ENCODE measurements at places on chromosomes 5 and 9. TPM values are rescaled to one million over a fixed set of nuclear protein-coding genes. Genes with fewer than 3 reads are reported as not detected.

The F2RL2 gene
- total RNA-seq, result not detected

DNA sequence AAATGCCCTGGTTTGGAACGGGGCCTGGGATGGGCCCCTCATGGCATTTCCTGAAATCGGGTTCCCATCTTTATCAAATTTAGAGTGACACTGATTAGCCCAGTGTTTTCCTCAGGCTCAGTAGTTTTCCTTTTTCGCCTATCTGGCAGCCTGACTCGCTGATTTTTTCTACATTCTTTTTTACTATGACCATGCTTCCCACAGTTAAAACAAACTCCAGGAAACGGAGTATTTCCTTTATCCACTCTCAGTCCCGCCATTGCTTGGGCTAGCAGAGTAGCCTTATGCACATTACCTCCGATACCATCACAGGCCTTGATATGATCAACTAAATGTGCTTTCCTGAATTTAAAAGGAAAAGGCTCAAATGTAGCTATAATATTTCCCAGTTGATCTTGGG is 5.5 kb downstream of the OR1Q1 start:
- DNase-seq, result no peak

DNA sequence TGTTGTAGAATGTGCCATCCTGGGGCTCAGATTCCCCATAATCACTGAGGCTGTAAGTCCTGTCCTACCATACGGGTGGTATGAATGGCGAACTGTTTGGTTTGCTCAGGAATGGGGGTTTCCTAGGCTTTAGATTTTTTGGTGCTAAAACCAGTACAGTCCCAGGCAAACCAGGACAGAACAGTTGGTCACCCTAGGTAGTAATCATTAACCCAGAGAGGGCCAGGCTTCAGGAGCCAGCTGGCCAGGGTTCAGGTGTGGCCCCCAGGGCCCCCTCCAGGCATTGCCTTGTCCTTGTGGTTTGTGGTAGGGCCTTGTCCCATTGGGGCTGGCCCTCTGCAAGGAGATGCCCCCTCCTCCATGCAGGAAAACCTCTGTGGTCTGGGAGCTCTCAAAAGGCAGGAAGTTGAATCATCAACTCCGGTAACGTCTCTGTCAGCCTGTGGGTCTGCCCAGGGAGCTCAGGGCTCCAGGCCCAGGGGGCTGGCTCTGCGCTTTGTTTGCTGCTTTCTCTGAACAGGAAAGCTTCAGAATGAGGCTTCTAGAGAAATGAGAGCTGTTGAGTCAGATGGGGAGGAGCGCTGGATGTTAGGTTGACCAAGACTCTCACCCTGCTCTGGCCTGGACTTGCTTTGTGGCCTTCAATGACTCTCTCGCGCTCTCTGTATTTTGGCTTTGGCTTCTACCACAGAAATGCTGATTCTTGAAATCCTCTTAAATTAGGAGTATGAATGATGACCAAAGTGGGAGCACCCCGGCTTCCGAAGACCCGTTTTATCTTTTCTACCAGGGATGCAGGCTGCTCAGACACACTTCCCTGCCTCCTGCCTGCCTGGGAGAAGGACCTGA is 22.2 kb upstream of the JADE2 start:
- peak; percentile 70 for DNase-seq

- DNase-seq, result no peak
Observed at GRCh38 chr5:169988947-169989346, 8.7 kb upstream of the INSYN2B start.

GRCh38 chr5:100647461-100648230 is 112.5 kb downstream of the FAM174A start:
- DNase-seq, result peak; percentile 23

- no peak for DNase-seq
Observed at GRCh38 chr9:136242918-136243525, 2.6 kb downstream of the QSOX2 start.

The LPCAT1 gene
- total RNA-seq, result 24.1 TPM

DNA sequence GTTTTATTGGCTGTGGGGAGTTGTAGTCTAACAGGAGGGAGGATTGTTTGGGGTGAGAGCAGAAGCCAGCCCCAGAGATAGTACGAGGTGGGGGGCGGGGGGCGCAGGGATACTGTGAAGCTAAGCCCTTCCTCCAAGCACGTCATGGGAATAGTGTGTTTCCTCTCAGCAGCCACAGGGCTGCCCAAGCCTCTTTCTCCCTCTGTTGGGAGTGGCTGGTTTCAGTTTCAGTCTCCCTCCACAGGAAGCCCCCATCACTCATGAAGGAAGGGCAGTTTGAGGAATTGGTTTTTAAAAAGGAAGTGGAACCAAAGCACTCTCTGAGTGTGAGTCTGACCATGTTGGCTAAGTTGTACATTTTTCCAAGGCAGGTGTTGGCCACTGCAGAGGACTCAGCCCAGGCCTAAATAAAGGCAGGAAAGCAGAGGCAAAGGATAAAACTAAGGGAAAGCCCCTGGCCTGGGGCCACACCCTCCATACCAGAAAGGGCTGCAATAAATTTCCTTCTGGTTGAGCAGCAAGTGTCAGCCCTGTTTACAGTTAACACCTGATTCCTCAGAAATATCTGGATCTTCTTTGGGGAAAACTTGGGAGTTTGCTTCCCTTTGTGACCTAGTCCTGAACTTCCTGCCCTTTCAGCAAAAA is 3.2 kb downstream of the RAB24 start:
- DNase-seq, result no peak

The PRR7 gene
- total RNA-seq, result 2.1 TPM

The PCDHA5 gene
- 0.54 TPM for total RNA-seq

GRCh38 chr9:87890837-87891236 is 8.2 kb downstream of the SPATA31E1 start:
- no peak for DNase-seq

The PDLIM7 gene
- 243 TPM for total RNA-seq

GRCh38 chr5:74380193-74380592 is 260.3 kb downstream of the ENC1 start:
- DNase-seq, result no peak

- DNase-seq, result no peak
Observed at GRCh38 chr9:11159318-11159862, 546.6 kb upstream of the PTPRD start.

- DNase-seq, result no peak
Observed at GRCh38 chr5:175922192-175922885, 45.8 kb downstream of the THOC3 start.

- no peak for DNase-seq
Observed at GRCh38 chr5:73121119-73121463, 716 bp downstream of the TMEM171 start.

The TRIM14 gene
- total RNA-seq, result 8.9 TPM

The KIF20A gene
- total RNA-seq, result 1.1 TPM

The TRIM41 gene
- 19.5 TPM for total RNA-seq

GRCh38 chr9:123322273-123323195 is 33.5 kb upstream of the CRB2 start:
- DNase-seq, result no peak

GRCh38 chr9:1761807-1762206 is 253.3 kb upstream of the SMARCA2 start:
- DNase-seq, result no peak

GRCh38 chr9:87639949-87640348 is 86.0 kb upstream of the CTSL start:
- DNase-seq, result no peak

The GLT6D1 gene
- total RNA-seq, result not detected

The ADRB2 gene
- total RNA-seq, result 1.0 TPM

DNA sequence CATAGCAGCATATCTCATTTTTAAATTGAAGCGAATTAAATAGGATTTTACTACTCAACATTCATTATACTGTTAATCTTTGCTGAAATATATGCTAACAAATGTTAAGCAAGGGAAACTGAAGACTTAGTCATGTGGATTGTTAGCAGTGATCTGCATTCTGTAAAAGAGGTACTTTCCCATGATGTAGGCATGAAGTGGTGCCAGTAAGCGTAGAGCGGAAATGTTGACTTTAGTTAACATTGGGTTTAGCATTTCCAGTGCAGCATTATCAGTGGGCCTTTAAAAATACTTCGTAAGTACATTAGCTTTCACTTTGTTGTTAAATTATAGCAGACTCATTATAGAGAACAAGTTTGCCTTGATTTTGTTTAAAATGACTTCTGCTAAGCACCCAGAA is 130.3 kb downstream of the CDC42SE2 start:
- no peak for DNase-seq

DNA sequence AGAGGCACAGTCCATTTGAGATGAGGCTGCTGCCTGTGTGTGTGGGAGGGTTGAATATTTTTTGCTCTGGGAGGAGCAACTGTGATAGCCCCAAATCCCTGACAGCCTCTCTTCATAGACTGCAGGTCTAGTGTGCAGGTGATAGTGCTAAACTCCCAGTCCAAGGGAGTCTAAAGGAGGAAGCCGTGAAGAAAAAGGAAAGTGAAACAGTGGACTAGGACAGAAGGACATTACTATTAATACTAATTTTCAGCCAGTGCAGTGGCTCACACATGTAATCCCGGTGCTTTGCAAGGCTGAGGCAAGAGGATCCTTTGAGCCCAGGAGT is 295.0 kb downstream of the PDE4D start:
- DNase-seq, result no peak

GRCh38 chr9:29214690-29215253 is 1641.5 kb upstream of the C9orf72 start:
- DNase-seq, result no peak

GRCh38 chr5:60887096-60887495 is 43.0 kb upstream of the ELOVL7 start:
- DNase-seq, result no peak

The QRFP gene
- not detected for total RNA-seq

DNA sequence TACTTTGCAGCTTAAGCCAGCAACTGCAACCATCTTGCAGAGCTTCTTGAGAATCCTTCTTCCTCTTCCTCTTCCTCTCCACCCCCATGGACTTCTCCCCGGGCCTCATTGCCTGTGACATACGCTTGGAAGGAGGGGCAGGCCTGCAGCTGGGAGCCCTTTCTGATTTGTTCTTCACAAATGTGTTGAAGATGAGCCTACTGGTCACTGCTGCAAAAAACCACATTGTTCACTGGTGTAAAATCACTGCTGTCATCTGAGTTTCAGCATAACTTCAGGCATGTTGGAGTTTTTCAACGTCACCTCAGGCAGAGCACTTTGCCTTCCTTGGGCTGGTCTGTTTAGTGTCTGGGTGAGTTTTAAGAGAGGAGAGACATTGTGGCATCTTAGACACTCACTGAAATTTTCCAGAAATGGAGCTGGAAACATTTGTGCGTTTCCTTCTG is 7.9 kb downstream of the TJP2 start:
- no peak for DNase-seq

DNA sequence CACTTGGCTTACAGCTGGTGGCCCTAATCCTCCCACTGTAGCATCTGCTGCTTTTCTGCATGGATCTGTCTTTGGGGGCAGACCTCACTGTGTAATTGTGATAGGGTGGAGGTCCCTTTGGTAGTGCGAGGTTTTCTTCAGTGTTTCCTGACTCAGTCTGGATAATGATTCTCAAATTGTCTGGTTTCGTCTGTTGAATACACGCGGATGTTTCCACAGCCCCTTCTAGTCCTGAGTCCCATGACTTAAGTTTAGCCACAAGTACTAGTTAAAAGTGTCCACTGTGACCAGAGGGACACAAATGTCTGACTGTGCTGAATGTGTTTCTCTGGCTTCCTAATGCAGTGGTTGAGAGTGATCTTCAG is 70.5 kb downstream of the LMNB1 start:
- DNase-seq, result no peak

The FOXI1 gene
- not detected for total RNA-seq

GRCh38 chr5:71954329-71954728 is 152.9 kb upstream of the MAP1B start:
- DNase-seq, result no peak

GRCh38 chr9:88733651-88734421 is 198.9 kb downstream of the NXNL2 start:
- DNase-seq, result no peak

GRCh38 chr9:95462249-95463147 is 54.3 kb downstream of the PTCH1 start:
- DNase-seq, result peak; percentile 72

- DNase-seq, result no peak
Observed at GRCh38 chr5:6518298-6519057, 69.8 kb downstream of the UBE2QL1 start.

- no peak for DNase-seq
Observed at GRCh38 chr9:121059998-121060636, 10.0 kb upstream of the C5 start.

The FOXD4L4 gene
- total RNA-seq, result not detected

The CXCL14 gene
- total RNA-seq, result 1.3 TPM

GRCh38 chr5:95530416-95530815 is 24.4 kb downstream of the SKIC3 start:
- DNase-seq, result no peak

DNA sequence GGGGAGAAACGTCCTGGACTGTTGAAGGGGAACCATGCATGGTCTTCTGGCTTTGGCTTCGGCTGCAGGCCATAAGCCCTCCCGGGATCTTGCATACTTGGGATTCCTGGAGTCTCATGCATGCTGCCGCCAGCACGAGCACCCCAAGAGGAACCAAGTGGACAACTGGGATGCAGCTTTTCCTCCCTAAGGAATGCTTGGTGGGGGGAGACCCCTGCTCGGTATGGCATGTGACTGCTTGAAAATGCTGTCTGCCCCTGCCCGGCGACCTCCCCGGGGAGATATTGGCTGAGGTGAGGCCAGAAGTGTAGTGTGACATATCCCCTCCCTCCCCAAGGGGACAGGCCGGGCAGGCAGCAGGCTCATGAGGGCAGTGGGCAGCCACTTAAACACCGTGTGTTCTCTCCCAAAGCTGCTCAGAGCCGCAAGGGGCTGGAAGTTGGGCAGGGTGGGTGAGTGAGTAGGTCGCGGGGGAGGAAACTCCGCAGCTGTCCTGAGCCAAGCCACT is 15.7 kb downstream of the TMEM171 start:
- DNase-seq, result no peak

DNA sequence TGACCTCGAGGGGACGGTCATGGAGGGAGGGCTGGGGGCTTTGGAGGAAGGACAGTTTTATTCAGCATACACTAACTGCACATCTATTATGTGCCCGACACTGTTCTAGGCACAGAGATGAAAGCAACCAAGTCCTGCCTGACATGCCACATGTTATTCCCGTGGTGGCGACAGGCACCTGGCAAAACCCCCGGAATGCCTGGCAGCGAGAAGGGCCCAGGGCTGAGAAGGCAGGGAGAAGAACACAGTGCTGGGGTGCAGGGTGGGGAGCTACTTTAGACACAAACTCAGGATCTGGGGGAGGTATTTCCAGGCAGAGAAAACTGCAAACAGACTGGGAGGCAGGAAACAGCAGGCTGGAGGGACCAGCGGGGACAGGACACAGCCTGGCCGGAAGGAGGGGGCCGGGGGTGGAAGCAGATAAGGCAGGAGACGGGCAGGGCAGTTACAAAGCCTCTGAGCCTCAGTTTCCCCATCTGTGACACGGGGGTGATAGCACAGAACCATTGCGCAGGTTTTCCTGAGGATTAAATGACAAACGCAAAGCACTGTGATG is 77.7 kb downstream of the STK10 start:
- DNase-seq, result no peak

- no peak for DNase-seq
Observed at GRCh38 chr9:82247318-82247717, 258.7 kb downstream of the SPATA31D1 start.

DNA sequence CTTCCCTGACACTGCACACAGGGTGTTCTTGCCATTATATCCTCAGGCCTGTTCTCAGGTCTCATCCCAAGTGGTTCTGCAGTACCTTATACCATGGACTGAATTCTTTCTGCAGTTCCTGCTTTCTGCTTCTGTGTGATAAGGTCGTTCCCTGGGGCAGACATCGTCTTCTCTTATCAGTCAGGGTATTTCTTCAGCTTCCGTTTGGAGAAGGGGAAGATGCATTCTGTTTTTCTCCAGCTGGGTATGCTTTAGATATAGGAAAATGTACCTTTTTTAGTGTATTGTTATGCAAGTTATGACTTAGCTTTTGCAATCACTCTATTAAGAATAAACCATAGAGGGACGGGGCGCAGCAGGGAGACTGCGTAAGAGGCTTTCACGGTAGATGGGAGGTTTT is 31.1 kb downstream of the RALGPS1 start:
- no peak for DNase-seq
